CD8-positive, alpha-beta memory T cell (primary cell): ENCODE measurements at places on chromosomes 5 and 9.

DNA sequence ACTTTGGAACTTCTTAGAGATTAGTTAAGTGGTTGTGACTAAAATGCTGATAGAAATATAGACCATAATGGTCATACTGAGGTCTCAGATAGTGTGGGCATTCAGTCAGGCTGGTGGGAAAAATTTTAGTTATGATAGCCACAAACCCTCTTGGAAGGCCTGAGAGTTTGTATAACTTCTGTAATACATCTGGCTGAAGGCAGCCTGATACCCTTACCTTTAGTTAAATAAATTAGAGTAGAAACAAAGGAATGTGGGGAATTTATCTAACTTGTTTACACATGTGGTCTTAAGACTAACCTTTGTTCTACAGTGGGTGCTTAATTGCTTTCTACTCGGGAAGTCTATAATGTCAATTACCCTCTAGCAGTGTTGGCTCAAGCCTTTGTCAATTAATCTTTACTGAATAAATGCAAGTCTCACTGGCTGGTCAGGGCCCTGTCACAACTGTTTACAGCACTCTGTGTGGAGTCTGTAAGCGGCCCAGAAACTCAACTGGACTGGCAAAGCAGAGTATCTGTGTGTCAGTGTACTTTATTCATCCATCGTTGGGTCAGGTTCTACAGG is 184.0 kb downstream of the FBXO4 start:
- no peaks in the 10 kb centered on the region for H3K36me3 ChIP-seq
- no peak for DNase-seq
- H3K27ac ChIP-seq: no peak overlapping the region
- H3K4me3 ChIP-seq: no peak overlapping the region

DNA sequence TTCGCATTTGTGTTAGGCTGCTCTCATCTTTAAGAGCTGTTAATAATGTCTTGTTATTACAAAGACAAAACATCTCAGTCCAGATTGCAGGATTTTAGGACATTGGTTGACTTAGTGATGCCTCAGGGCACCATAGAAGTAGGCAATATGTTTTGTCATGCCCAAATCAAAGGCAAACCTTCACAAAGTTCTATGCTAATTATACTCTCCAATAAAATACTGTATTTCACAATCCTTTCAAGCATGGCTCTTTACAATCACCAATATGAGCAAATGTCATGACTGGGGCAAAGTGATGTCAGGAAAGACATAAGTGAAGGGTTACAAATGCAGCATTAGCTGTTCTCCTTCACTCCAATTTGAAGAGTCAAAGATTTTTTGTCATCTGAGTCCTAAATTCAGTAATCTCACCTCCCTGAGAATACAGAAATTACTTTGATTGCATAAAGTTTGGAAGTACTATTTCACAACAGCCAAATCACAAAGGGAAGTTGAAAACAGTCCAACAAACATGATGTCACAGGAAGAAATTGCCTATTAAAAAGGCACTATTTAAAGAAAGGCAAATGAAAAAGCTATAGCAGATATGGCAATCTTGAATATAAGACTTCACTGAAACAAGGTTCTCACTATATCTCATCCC is 303.2 kb downstream of the PRR16 start:
- no peak overlapping the region for H3K27ac ChIP-seq
- H3K36me3 ChIP-seq: no peaks in the 10 kb centered on the region
- no peak for DNase-seq

DNA sequence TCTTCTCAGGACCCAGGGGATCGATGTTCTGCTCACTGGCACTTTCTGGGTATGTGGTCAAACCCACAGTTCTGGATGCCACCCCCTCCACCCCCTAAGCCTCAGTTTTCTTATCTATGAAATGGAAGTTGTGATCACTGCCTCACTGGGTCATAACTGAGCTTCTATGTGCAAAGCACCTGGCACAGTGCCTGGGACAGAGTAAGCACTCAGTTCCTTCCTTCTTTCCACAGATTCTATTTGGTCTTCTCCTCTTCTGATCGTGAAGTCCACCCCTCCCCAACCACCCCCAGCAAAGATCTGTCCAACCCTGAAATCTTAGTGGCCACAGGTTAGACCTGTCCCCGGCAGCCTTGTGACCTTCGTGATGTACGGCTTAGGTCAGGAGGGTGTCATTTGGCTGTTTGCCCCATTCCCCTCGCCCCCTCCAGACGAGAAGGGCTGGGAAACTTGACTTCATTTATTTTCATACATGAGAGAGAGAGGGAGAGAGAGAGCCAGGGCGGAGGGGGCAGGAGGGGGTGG is 181.4 kb downstream of the FGF18 start:
- no peaks in the 10 kb centered on the region for H3K27me3 ChIP-seq
- no peaks in the 10 kb centered on the region for H3K4me1 ChIP-seq
- no peaks in the 10 kb centered on the region for H3K36me3 ChIP-seq
- no peak for DNase-seq
- H3K27ac ChIP-seq: no peak overlapping the region
- no peak overlapping the region for H3K4me3 ChIP-seq

- no peak overlapping the region for H3K4me3 ChIP-seq
- H3K4me1 ChIP-seq: no peaks in the 10 kb centered on the region
- H3K27me3 ChIP-seq: no peaks in the 10 kb centered on the region
- no peak overlapping the region for H3K27ac ChIP-seq
- no peaks in the 10 kb centered on the region for H3K36me3 ChIP-seq
These were observed 20.4 kb downstream of the NSA2 start for GRCh38 chr5:74787424-74787823.

- H3K27me3 ChIP-seq: no peaks in the 10 kb centered on the region
- H3K4me1 ChIP-seq: no peaks in the 10 kb centered on the region
- DNase-seq: no peak
- no peak overlapping the region for H3K4me3 ChIP-seq
- no peaks in the 10 kb centered on the region for H3K36me3 ChIP-seq
- no peak overlapping the region for H3K27ac ChIP-seq
These were observed 38.6 kb downstream of the RANBP6 start for GRCh38 chr9:5976674-5977397.

DNA sequence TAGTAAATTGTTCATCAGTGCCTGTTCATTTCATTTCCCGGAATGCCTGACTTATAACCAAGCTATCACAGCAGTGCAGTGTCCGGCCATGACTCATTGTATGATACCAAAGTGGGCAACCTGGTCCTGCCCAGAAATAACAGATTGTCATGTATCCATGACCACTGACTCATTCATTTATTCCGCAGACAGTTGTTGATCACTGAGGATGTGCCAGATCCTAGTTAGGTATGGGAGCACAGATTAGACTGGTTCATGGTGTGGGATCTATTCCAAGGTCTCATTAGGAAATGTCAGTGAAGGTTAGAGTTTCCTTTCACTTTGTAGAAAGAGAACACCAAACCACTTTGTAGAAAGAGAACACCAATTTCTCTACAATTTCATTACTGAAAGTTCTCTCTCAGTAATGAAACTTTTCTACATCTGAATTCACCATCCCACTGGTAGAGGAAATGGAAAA is 8.7 kb downstream of the NREP start:
- H3K27ac ChIP-seq: no peak overlapping the region
- no peaks in the 10 kb centered on the region for H3K27me3 ChIP-seq
- H3K36me3 ChIP-seq: no peaks in the 10 kb centered on the region

DNA sequence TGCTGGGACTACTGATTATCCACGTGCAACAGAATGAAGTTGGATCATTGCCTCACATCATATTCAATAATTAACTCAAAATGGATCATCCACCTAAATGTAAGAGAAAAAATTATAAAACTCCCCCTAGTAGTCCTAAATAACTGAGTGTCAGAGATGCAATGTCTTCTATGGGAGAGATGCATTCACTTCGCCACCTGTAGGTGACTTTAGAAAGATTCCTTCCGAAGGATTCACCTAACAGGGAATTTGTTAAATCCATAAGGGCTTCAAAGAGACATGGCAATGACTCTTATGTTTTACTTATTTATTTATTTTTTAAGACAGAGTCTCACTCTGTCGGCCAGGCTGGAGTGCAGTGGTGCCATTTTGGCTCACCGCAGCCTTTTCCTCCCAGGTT is 526.0 kb downstream of the MTRR start:
- no peak for DNase-seq
- H3K27ac ChIP-seq: no peak overlapping the region
- H3K36me3 ChIP-seq: no peaks in the 10 kb centered on the region
